LHCN-M2 (cell line): ENCODE measurements at places on chromosomes 1 and 21. TPM values are rescaled to one million over a fixed set of nuclear protein-coding genes. Genes with fewer than 3 reads are reported as not detected.

GRCh38 chr1:234774971-234775370 lies 165.0 kb upstream of the IRF2BP2 start:
- peak; percentile 88 for DNase-seq

DNA sequence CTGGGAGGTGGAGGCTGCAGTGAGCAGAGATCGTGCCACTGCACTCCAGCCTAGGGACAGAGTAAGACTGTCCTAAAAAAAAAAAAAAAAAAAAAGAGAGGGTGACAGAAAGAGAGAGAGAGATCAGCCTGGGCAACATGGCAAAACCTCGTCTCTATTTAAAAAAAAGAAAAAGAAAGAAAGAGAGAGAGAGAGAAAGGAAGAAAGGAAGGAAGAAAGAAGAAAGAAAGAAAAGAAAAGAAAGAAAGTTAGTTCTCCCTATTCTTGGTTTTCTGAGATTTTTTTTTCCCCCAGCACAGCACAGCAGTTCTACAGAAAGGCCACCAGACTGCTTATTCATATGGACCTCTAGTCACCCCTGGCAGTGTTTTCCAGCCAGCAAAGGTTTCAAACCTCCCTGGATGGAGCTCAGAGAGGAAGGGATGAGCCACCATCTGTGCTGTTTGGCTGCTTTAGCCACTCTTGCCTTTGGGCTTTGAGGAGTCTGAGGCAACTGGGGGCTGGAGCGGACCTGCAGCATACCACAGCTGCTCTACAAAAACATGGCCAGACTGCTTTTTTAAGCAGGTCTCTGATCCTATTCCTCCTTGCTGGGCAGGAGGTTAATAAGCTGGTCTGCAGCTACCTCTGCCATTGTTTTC lies 10.6 kb downstream of the S100A6 start:
- DNase-seq: no peak

S100A14 gene
- not detected in 2 replicates for total RNA-seq

GRCh38 chr21:17784604-17785402 lies 34.4 kb downstream of the C21orf91 start:
- no peak for DNase-seq

DNA sequence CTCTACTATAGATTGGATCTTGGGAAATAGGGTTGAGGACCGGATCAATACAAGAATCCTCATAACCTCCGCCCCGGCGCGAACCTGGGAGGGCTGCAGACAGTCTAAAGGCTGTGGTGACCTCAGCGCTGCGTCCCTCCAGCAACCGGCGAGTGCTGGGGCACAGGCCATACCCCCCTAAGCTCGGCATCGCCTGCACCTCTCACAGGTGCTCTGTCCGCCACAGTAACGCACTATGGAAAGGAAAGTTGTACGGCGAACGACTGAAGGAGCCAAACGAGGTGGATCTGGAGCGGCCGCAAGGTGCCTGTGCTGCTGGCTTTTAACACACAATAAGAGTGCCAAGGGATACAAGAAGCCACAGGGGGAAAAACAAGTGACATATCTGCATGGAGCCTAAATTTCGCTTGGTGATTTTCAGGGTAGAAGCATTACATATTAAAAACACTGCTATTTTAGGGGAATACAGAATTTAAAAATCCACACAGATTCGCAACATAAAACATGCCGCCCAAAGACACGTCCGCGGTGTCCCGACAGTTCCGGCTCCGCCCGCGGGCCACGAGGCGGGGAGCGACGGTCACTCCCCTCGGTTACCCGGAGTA lies 1.4 kb upstream of the RBM15 start:
- no peak for DNase-seq

GRCh38 chr1:7220712-7221252 lies 435.5 kb downstream of the CAMTA1 start:
- DNase-seq: no peak

ARTN gene
- total RNA-seq: 2.1 TPM in 1 of 2 replicates, not detected in the other

PLPP3 gene
- 49.5 and 50.3 TPM in 2 replicates for total RNA-seq

GRCh38 chr1:119541389-119541788 lies 34.4 kb downstream of the HSD3B1 start:
- no peak for DNase-seq

DNA sequence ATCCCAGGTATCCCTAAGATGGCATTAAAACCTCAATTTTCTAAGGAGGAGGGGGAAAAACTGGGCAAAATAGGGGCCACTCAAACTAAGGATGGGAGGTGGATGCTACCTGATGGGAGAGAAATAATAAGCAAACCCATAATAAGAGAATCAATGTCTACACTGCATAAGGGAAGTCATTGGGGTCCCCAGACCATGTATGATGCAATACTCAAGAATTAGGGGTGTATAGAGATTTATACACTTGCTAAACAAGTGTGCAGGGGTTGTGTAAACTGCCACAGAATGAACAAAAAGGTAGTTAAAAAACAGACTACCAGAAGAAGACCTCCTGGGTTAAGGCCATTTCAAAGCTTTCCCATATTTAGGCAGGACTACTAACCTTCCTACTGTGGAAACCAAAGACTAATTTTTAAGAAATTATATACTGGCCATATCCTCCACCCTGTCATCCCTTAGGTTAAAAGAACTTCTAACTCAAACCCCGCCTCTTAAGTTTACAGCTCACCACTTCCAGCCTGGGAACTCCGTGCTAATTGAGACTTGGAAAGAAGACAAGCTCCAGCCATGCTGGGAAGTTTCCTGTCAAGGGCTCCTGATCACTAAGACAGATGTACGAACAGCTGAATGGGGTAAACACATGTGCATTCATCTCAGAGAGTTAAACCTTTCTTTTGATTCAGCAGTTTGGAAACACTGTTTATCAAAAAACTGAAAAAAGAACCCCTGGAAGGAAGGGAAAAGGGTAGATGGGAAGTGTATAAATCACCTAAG lies 64.4 kb upstream of the TLR5 start:
- DNase-seq: peak; percentile 97

OPRD1 gene
- 0.23 and 0.32 TPM in 2 replicates for total RNA-seq
